ENCODE measurements at places on chromosomes 5 and 9.

DNA sequence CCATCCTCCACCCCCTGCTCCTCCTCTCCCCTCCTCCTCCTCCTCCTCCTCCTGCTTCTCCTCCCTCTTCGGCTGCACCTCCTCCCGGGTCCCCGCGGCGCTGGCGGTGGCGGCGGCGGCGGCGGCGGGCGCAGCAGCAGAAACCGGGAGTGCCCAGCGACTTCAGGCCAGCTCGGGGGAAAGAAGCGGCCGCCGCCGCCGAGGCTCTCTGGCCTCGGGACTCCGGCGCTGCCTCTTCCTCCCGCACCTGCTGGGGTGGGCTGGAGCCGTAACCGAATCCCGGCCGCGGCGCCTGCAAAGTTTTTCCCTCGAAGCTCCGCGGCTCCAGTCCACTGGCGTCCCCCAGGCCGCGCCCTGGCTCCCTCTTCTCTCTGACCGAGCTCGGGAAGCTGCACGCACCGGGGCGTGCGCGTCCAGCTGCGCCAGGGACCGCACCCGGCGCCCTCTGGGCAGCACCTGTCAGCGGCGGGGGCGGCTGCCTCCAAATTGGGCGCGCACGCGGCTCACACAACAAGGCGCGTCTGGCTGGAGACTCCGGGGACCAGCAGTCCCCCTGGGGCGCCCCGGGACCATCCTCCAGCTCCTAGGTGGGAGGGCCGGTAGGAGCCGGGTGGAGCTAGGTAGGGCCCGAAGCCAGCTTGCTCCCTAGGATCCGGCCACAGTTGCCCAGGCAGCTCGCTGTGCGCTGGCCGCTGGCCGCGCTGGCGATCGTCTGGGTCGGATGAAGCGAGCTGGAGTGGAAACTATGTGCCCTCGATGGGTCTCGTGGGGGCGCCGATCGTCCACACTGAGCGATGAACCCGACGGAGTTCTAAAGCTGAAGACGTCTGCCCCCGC lies at the start of gene MCTP1:
MCTP1 (minus strand) TSS at position 523 of the 837 bp plus-strand sequence.
- peak; percentile 5 for DNase-seq

GRCh38 chr5:120465436-120465961 lies 1.4 kb downstream of the PRR16 start:
- no peak for DNase-seq

DNA sequence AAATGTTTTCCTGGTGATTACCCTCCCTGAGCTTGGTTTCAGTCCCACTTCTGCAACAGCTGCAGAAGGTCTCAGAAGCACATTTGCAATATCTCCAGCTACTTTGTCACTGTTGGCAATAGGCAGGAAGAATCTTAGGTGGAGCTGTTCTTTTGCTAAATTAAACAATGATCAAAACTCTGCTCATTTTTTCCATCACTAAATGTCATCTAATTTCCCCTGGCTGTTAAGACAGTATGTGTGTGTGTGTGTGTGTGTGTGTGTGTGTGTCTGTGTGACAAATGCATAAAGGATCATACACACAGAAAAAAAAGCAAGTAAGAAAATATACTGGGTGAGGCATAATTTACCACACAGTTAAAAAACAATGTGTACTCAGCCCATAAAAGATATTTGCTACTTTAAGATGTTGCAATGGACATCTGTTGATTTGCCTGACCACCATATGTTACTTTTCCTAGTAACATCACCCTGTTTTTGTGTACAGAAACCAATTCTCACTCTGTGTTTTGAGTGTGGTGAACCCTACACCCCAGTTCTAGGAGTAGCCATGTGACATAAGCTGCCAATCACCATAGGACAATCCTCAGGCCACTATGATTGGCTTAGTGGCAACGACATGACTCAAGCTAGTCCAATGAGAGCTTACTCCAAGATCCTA lies 572.6 kb upstream of the CLINT1 start:
- DNase-seq: no peak

DNA sequence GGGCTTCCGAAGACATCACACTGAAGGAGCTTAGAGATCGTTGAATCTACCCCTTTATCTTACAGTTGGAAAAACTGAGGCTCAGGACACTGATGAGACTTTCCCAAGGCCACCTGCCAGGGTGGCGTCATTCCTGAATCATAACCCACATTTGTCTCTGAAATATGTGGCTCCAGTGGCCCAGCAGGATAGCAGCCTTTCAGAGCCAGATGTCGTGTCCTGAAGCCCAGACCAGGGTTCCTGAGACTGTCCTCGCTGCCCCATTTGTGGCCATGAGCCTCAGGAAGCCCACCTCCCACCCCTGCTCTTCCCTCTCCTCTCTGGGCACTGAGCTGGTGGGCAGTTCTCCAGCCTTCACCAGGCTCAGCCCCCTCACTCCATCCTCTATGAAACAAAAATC lies 2.4 kb downstream of the HMCN2 start:
- DNase-seq: no peak

DNA sequence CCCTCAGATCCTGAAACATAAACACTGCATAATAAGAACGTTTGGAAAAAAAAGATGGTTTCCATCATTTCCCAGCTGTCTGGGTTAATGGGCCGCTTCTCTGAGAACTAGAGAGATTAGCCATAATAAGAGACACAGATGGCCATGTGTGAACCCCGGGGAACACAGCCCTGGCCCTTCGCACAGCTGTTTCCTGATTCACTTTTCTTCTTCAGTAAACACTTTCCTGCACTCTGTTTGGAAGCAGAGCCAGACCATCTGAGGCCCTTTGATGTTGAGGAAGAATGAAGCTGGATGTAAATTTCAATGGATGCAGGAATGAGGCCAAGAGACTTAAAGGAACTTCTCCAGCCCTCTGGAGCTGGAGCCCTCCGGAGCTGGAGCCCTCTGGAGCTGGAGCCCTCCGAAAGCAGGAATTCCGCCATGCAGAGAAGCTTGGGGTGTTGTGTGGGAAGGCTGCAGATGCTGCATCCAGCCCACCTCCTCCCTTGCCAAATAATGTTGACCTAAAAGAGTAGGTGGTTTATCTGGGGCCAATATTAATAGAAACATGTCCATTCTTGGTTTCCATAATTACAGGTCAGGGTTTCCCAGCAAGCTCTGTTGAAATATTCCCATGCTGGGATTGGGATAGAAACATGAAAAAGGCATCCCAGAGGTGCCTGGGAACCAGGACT lies 218.9 kb downstream of the NXNL2 start:
- no peak for DNase-seq

GRCh38 chr5:79746642-79747569 lies 57.3 kb downstream of the CMYA5 start:
- DNase-seq: no peak

GRCh38 chr9:122212473-122213004 lies 16.2 kb downstream of the LHX6 start:
- DNase-seq: no peak

DNA sequence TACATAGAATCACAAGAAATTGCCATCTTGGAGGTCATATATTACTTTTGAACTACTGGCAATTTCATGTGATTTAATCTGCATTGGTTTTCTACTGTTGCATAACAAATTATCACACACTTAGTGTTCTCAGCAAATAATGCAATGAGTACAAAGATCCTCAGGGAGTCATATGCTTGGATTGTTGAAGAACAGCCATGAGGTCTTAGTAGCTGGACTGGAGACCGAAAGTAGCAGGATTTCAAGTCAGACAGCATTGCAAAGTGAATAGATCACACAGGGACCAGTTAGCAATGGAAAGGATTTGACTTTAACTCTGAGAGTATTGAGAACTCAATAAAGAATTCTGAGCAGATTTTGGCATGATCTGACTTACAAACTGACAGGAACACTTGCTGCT lies 32.2 kb upstream of the FRMD3 start:
- DNase-seq: no peak

GRCh38 chr5:438481-438981 lies 4.4 kb upstream of the EXOC3 start:
- no peak for DNase-seq

GRCh38 chr5:151584057-151584937 lies 6.8 kb downstream of the FAT2 start:
- DNase-seq: no peak

DNA sequence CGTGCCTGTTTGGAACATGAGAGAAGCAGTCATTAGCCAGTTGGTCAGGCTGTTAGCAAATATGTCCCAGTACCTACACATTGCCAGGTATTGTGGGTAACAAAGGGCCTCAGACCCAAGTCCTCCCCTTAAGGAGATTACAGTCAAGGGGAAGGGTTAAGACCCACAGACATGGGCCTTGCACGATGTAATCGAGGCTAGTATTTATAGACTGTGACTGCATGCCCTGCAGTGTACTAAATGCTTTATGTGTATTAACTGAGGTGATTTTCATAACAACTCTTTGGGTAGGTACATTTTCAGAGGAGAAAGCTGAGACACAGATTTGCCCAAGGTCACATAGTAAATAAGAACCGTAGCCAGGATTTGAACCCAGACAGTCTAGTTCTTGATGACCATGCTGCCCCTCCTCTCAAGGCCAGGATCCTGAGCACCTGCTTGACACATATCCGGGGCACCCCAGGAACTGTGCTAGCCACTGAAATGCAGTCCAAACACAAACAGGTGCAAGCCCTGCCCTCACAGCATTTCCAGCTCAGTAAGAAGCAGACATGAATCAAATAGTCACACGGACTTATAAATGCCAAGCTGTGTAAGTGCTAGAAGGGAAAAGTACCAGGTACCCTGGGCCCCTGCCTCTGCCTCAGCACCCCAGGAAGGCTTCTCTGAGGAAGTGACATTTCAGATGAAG lies 32.0 kb upstream of the GRPEL2 start:
- DNase-seq: no peak

DNA sequence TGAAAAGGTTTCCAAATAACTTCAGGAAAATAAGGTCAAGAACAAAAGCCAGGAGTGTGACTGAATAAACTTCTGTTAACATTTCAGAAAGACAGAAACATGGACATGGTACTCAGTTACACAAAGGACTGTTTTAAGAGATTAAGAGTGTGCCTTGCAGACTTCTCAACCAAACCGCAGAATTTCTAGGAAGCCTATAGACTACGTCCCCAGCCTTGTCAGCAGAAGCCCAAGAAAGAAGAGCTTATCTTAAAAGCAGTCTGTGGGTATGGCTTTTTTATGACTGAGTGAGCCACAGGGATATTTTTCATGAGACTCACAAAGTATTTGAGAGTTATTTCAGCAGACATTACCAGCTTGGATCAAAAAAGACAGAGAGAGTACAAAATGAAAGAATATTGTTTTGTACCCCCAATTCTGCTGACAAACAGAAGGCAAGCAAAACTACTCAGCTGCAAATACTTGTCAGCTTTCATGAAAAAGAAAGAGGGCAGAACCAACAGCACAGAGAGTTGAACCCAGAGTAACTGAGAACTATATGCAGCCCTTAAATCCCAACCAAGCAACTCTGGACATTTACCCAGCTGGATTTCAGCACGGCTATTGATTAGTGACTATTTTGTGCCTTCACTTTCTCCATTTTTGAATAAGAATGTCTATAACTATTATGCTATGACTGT lies 711.0 kb upstream of the CTNND2 start:
- no peak for DNase-seq

DNA sequence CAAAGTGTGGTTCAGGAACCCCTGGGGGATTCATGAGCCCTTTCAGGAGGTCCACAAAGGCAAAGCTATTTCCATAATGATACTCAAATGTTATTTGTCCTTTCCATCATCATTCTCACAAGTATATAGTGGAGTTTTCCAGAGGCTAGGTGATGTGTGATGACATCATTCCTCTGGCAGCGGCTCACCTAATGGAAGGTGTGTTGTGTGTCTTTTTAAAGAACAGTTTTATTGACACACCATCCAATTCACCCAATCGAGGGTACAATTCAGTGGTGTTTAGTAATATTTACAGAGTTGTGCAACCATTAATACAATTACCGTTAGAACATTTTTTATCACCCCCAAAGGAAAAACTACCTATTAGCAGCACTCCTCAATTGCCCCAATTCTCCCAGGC lies 9.7 kb downstream of the NANS start:
- DNase-seq: no peak

DNA sequence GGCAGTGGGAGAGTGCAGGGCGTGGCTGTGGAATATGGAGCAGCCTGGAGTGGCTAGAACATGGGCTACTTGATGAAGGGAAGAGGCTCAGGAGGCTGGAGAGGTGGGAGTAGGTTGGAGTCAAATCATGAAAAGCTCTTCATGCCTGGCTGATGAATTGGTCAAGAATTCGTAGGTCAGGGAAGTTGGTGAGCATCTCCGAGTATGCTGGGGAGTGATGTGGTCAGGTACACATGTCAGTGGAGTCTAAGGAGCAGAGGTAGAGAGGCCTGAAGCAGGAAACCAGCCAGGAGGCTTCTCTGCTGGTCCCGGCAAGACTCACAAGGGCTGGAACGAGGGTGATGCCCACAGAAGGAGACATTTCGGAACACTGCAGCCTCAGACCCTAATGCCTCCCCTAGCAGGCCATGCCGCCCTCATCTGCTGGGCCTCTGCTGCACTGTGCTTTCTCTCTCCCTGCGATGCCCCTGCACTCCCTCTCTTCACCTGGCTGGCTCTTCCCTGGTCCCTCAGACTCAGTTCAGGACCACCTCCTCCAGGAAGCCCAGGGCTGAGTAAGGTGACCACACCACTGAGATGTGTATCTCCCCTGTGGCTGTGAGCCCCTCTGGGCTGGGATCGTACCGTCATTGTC lies 33.6 kb downstream of the TMOD1 start:
- DNase-seq: no peak

DNA sequence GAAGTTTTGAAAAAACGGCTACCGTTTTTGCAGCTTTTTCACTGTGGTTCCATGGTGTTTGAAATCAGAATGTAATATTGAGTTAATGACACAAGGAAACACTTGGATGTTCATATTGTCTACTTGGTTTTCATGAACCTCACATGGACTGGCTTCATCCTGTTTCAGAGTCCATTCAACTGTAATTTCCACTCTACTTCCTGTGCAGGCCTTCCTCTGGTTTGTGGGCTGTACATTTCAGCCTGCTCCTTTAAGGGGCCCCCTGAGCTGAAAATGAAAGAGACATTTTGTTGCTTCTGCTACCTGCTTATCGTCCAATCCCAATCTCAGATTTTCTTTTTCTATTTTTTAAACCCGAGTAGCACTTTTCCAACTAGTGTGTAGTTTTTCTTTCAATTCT lies 41.8 kb upstream of the CDKN2B start:
- peak; percentile 34 for DNase-seq

GRCh38 chr5:127011153-127011552 lies 19.2 kb downstream of the MARCHF3 start:
- DNase-seq: no peak

GRCh38 chr9:138009016-138009802 lies 131.6 kb downstream of the CACNA1B start:
- no peak for DNase-seq

GRCh38 chr5:108911055-108911454 lies 163.4 kb downstream of the FER start:
- no peak for DNase-seq

GRCh38 chr5:172854451-172854871 lies 20.4 kb downstream of the ERGIC1 start:
- DNase-seq: no peak

DNA sequence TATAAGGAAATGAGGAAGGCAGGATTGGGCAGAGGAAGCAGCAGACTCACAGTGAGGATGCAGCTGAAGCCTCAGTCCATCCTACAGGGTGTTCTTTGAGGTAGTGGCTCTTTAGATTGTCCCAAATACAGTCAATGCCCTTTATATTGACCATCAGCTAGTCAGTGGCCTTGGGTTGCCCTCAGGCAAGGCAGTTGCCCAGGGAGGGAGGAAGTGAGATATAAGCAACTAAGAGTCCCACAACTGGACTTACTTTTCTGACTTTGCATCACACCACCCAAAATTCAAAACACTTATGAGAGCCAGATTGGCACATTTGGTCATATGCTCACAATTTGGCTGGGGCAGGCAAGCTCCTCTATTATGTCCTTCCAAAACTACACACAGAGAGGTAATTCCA lies 9.4 kb upstream of the SLC12A2 start:
- DNase-seq: no peak
